ENCODE measurements at places on chromosomes 2 and 18. TPM values are rescaled to one million over a fixed set of nuclear protein-coding genes. Genes with fewer than 3 reads are reported as not detected.
A peak's percentile ranks its signal among the peaks of the same experiment; 100 is the strongest.

DNA sequence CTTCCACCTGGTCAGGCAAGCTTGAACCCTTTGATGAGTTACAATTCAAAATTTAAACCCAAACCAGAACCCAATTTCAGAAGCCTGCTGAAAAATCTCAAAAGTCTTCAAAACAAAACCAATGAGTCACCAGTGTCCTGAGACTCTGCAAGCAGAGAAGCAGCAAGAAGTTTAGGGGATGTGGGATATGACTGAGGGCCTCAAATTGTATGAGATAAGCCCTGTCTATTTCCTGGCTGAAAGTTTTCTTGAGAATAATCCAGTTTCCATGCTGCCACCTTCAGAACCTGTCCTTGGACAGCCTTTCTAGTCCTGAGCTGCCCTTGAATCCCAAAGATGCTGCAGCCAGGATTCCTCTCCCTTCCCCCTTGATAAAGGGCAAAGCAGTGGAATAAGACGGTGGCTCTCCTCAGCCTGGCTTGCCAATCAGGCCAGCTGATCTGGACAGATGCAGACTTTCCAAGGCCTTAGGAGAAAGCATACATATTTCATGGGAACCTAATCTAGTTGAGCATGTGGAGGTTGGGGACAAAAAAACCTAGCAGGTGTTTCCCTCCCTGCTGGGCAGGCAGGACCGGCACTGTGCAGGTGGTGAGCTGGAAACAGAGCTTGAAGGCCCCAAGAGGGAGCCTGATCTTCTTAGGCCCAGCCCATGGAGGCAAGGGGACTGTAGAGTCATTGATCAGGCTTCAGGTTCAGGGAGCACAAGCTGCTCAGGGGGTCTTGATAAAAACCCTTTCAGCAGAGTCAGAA is 278.0 kb upstream of the MGAT5 start:
- H3K27me3 ChIP-seq: no peaks in the 10 kb centered on the region
- H3K4me3 ChIP-seq: no peak overlapping the region
- H3K4me1 ChIP-seq: no peaks in the 10 kb centered on the region
- no peaks in the 10 kb centered on the region for H3K36me3 ChIP-seq
- H3K27ac ChIP-seq: no peak overlapping the region

GRCh38 chr2:217293046-217293445 is 433.2 kb upstream of the TNP1 start:
- no peak overlapping the region for H3K27ac ChIP-seq
- H3K36me3 ChIP-seq: no peaks in the 10 kb centered on the region
- no peaks in the 10 kb centered on the region for H3K27me3 ChIP-seq
- peaks cover 3% of the 10 kb centered on the region for H3K4me1 ChIP-seq
- no peak for DNase-seq

Gene GRB14
- 4.4 TPM for total RNA-seq

DNA sequence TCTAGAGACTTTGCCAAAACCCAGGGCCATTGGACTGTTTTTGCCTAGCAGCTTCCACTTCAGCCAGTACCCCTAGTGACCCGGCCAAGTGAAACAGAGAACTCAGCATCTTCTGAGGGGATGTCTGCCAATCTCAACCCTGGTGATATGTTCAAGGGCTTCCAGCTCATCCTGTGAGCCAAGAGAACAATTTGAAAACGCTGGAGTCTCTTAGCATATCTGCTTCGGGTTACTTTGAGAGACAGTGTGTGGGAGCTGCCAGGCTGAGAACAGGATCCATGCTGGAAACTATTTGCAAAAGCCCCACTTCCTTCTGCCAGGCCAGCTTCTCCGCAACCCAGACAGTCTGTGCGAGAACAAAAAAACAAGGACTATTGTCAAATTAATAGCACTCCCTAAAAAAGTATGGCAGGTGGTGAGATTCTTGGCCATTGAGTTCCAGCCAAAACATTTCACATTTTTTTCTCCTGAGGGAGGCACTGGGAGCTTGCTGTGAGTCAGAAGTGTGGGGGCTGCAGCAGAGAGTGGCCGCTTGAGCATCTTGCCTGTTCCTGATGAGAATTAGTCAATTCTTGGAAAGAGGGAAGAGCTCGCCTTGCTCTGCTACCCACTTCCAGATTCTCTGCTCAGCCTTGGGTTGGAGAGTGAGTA is 395.6 kb upstream of the TRIB2 start:
- H3K36me3 ChIP-seq: no peaks in the 10 kb centered on the region
- no peaks in the 10 kb centered on the region for H3K4me1 ChIP-seq
- no peaks in the 10 kb centered on the region for H3K27me3 ChIP-seq
- peak; percentile 78 for DNase-seq

Gene TTN
- 6.0 TPM for total RNA-seq

GRCh38 chr2:17257189-17257909 is 260.9 kb downstream of the RAD51AP2 start:
- DNase-seq: no peak
- no peak overlapping the region for H3K4me3 ChIP-seq
- H3K27ac ChIP-seq: no peak overlapping the region
- H3K27me3 ChIP-seq: no peaks in the 10 kb centered on the region
- no peaks in the 10 kb centered on the region for H3K4me1 ChIP-seq
- no peaks in the 10 kb centered on the region for H3K36me3 ChIP-seq

Gene FOXD4L1
- not detected for total RNA-seq

DNA sequence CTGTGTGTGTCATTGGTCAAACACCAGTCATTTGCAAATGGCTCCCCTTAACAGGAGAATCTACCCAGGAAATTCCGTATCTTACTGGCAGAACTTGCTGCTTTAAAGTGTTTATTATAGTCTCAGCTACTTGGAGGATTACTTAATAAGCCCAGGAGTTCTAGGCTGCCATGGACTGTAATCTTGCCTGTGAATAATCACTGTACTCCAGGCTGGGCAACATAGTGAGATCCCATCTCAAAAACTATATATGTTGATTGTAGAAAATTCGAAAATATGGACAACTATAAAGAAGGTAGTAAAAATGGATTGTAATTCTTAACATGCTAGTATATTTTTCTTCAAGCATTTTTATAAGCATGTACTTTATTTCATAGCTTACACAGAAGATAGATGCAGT is 4.5 kb downstream of the ATIC start:
- no peak overlapping the region for H3K4me3 ChIP-seq
- no peaks in the 10 kb centered on the region for H3K27me3 ChIP-seq

Gene C1QL2
- total RNA-seq: not detected

GRCh38 chr2:63310614-63311013 is 260.0 kb downstream of the OTX1 start:
- H3K27me3 ChIP-seq: no peaks in the 10 kb centered on the region
- H3K4me3 ChIP-seq: no peak overlapping the region
- H3K27ac ChIP-seq: no peak overlapping the region
- DNase-seq: no peak
- no peaks in the 10 kb centered on the region for H3K4me1 ChIP-seq

All from uterus (tissue), 4 donors.